ENCODE measurements at places on chromosomes 1 and 21. TPM values are rescaled to one million over a fixed set of nuclear protein-coding genes. Genes with fewer than 3 reads are reported as not detected.

The FBXO44 gene
- 18.6 TPM for total RNA-seq

The KLHDC9 gene
- total RNA-seq = 1.2 TPM

The GALNT2 gene
- total RNA-seq = 49.5 TPM

GRCh38 chr1:156358641-156359040 is 10.4 kb upstream of the RHBG start:
- no peak for DNase-seq
- H3K4me1 ChIP-seq = peaks cover 14% of the 10 kb centered on the region
- no peak overlapping the region for H3K27ac ChIP-seq
- no peak overlapping the region for H3K4me3 ChIP-seq
- H3K27me3 ChIP-seq = peaks cover 11% of the 10 kb centered on the region

- no peaks in the 10 kb centered on the region for H3K27me3 ChIP-seq
- no peak overlapping the region for H3K27ac ChIP-seq
- H3K36me3 ChIP-seq = no peaks in the 10 kb centered on the region
These were observed 136.4 kb downstream of the AKT3 start for GRCh38 chr1:243713470-243714186.

- peaks cover 57% of the 10 kb centered on the region for H3K4me1 ChIP-seq
- H3K36me3 ChIP-seq = no peaks in the 10 kb centered on the region
- DNase-seq = peak; percentile 80
- no peaks in the 10 kb centered on the region for H3K27me3 ChIP-seq
These were observed 35.6 kb upstream of the WASF2 start for GRCh38 chr1:27525296-27526272.

DNA sequence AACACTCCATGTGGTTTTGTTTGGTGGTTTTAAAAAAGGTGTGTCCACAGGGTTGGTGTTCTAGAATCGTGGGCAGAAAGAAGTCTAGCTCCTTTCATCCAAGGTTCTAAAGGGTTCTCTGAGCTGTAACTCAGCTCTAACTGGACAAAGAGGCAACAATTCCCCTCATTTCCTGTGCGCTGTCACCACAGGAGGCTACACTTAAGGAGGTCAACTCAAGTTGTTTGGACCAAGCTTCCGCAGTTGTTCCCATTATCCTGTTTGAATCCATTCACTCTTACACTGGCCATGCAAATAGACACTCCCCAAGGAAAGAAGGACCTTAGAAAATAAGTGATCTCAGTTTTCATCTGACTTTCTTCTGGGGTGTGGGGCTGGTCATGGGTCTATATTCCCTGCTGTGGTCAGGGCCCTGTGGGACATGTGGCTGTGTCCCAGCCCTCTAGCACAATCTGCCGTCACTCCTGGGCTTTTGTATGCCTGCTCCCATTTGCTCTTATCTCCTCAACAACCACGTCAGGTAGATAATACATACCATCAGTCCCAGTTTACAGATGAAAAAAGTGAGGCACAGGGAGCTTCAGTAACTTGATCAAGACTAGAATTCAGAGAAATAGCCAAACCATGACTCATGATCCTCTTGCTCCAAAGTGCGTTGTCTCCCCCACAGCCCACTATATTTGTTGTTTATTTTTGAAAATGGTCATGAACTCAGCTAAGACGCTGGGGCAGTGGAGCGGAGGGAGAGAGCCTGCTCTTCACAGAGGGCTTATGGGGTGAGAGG is 103.6 kb downstream of the RHOU start:
- H3K27me3 ChIP-seq = peaks cover 5% of the 10 kb centered on the region
- no peaks in the 10 kb centered on the region for H3K36me3 ChIP-seq
- H3K27ac ChIP-seq = no peak overlapping the region
- H3K4me1 ChIP-seq = no peaks in the 10 kb centered on the region
- H3K4me3 ChIP-seq = no peak overlapping the region
- DNase-seq = no peak

DNA sequence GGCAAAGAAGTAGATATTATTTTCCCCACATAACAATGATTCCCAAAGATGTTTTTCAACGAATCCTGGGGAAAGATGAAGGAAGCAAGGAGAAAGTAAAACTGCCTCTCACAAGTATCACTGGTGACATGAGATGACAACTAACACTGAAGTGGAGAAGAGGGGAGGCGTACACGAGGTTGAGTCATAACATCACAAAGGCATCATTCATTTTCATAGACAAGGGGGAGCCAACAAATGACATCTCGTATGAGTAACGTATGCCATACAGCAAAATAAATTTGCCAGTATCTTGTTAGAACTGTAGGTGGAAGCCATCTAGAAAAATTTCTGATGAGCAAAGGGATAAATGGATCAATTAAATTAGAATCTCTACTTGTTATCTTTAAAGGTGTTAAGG is 56.6 kb downstream of the ATP1B1 start:
- H3K27me3 ChIP-seq = no peaks in the 10 kb centered on the region
- H3K27ac ChIP-seq = no peak overlapping the region
- DNase-seq = peak; percentile 26
- peaks cover 3% of the 10 kb centered on the region for H3K36me3 ChIP-seq
- H3K4me1 ChIP-seq = peaks cover 8% of the 10 kb centered on the region
- no peak overlapping the region for H3K4me3 ChIP-seq

- peak; percentile 41 for DNase-seq
- H3K4me1 ChIP-seq = peaks cover 34% of the 10 kb centered on the region
- H3K27me3 ChIP-seq = no peaks in the 10 kb centered on the region
- H3K36me3 ChIP-seq = no peaks in the 10 kb centered on the region
- H3K4me3 ChIP-seq = peak overlapping the region; percentile 82
These were observed 1.8 kb upstream of the PTTG1IP start for GRCh38 chr21:44875316-44875700.

DNA sequence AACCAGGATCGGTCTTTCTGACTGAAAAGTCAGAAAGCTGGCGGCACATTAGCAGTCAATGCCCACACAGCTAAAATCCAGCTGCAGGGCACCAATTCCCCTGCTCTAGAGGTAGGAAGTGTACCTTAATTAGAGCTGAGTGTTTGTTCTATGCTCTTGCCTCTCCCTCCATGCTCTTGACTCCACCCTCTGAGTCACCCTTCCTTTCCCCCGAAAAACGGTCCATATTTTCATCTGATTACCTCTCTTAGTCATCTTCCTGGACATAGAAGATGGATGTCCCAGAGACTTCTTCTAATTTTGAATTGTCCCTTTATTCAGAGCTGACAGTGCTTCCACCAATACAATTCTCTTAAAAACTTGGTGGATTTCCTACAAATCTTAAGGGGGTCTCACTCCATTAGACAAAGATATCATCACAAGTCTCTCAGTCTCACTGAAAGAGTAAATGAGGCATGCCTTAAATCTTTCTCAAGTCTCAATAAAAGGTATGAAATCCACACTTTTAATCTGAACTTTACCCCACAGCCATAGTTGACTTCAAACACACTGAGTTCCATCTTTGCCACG is 44.1 kb upstream of the SLC19A1 start:
- H3K27me3 ChIP-seq = peaks cover 19% of the 10 kb centered on the region
- H3K36me3 ChIP-seq = peaks cover 16% of the 10 kb centered on the region
- H3K4me3 ChIP-seq = no peak overlapping the region
- no peak overlapping the region for H3K27ac ChIP-seq

DNA sequence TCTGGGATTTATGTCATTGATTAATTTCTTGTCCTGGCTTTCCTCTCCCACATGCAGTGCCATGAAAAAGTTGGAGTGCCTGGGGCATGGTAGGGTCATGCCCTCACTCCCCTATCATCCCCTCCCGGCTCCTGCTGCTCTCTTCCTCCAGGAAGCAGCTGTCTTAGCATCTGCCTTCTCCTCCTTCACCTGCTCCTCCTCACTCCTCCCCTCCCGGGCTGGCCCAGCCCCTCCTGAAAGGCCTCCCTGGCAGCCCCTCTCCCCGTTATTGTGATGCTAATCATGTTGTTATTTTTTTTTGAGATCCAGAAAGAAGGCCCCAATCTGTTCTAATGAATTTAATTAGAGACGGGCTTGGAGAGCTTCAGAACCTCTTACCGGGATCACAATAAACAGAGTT is 36.3 kb upstream of the NFASC start:
- no peaks in the 10 kb centered on the region for H3K36me3 ChIP-seq
- no peaks in the 10 kb centered on the region for H3K4me1 ChIP-seq
- no peak for DNase-seq

The SPATA46 gene
- total RNA-seq = not detected

DNA sequence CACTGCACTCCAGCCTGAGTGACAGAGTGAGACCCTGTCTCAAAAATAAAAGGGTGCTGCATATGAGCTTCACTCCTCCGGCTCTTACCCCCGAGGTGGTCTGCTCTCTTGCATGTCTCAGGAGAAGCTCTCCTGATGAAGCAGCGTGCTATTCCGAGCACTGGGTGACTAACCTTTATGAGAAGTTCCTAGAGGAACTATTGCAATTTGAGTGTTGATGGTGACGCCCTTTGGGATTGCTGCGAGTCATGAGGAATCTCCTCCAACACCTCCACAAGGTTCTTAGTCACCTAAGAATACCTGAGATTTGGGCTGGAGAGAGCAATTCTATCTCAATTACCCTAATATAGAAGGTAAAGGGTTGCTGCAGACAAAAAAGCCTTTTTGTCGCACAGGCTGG is 40.8 kb upstream of the TINAGL1 start:
- peaks cover 9% of the 10 kb centered on the region for H3K27me3 ChIP-seq
- peaks cover 8% of the 10 kb centered on the region for H3K4me1 ChIP-seq
- no peaks in the 10 kb centered on the region for H3K36me3 ChIP-seq
- no peak overlapping the region for H3K27ac ChIP-seq
- H3K4me3 ChIP-seq = no peak overlapping the region

GRCh38 chr1:25922971-25923552 is 16.8 kb upstream of the STMN1 start:
- peaks cover 1% of the 10 kb centered on the region for H3K27me3 ChIP-seq
- H3K4me1 ChIP-seq = peaks cover 23% of the 10 kb centered on the region
- H3K4me3 ChIP-seq = peak overlapping the region; percentile 59
- DNase-seq = peak; percentile 31

The S100A14 gene
- 0.26 TPM for total RNA-seq

DNA sequence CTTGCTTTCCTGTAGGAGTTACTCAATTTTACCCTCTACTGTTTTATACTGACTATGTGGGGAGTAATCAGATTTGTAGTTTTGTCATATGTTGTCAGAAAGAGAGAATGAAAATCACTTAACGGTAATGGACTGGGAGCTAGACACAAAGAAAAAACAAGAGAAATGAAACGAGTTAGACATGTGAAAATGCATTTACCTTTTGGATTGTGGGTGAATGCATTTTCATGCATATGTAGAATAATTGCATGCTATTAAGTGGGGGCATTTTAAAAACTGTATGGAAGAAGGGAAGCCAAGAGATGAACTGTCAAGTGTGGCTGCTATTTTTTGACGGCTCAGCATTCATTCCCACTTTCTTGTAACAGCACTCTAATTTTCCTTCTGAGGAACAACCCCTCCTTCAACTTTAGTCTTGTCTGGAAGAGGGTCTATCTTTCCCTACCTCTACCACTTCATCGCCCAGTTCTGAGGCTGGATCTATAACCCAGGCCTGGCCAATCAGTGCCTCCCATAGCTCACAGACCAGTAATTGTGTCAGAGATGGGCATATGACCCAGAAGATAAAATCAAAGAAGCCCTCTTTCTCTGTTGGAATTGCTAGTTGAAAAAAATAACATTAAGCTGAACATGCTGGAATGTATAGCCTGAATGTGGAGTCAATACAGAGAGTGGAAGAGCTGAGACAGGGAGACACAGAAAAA is 5.2 kb upstream of the ZNF697 start:
- no peak for DNase-seq
- no peak overlapping the region for H3K27ac ChIP-seq
- H3K27me3 ChIP-seq = peaks cover 42% of the 10 kb centered on the region
- H3K36me3 ChIP-seq = no peaks in the 10 kb centered on the region
- H3K4me3 ChIP-seq = no peak overlapping the region

DNA sequence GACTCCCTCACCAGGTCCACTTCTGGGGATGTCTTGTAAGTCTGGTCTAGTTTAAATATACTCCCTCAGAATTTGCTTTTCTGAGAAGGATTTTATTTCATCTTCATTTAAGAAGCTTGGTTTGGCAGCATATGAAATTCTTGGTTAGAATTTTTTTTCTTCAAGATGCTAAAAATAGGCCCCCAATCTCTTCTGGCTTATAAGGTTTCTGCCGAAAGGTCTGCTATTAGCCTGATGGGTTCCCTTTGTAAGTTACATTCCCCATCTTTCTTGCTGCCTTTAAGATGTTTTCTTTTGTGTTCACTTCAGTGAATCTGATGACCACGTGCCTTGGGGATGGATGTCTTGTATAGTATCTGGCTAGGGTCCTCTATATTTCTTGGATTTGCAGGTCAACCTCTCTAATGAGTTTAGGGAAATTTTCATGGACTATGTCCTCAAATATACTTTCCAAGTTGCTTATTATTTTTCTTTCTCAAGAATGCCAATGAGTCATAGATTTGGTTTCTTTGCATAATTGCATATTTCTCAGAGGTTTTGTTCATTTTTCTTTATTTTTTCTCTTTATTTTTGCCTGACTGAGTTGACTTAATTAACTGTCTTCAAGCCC is 19.4 kb downstream of the TCP10L start:
- peaks cover 3% of the 10 kb centered on the region for H3K36me3 ChIP-seq
- H3K27ac ChIP-seq = no peak overlapping the region
- H3K27me3 ChIP-seq = no peaks in the 10 kb centered on the region
- no peak for DNase-seq

The TMEM51 gene
- total RNA-seq = not detected

The NBPF4 gene
- not detected for total RNA-seq

The ZFP69B gene
- 4.8 TPM for total RNA-seq
